Fibroblast of skin of left quadriceps (primary cell): ENCODE measurements at places on chromosomes 12 and 14.

DNA sequence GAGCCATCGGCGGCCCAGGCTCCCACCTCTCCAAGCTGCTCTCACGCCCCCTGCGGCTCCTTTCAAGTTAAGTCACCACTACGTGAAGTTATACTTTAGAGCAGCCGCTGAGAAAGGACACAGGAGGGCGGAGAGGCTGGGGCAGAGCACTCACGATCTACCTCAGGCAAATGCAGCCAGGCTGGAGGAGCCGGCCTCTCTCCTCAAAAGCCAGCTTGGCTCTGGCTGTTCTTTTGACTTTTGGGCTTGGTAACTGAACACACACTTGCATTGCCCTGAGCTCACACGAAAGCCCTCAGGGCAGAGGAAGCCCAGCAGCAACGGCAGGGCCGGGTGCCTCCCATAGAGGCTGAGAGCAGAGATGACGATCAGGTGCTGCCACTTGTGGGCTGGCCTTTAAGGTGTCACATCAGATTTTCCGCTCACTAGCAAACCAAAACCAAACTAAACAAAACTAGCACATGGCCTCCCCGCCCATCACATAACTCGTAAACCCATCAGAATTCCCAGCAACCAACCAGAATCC is 75.2 kb downstream of the PITPNM2 start:
- no peak for DNase-seq

- DNase-seq = no peak
Measured at GRCh38 chr12:51932218-51933076, 19.1 kb upstream of the ACVR1B start.

GRCh38 chr12:56816491-56816890 is 53.4 kb downstream of the HSD17B6 start:
- DNase-seq = no peak

GRCh38 chr12:93019975-93020630 is 91.0 kb upstream of the EEA1 start:
- DNase-seq = no peak

DNA sequence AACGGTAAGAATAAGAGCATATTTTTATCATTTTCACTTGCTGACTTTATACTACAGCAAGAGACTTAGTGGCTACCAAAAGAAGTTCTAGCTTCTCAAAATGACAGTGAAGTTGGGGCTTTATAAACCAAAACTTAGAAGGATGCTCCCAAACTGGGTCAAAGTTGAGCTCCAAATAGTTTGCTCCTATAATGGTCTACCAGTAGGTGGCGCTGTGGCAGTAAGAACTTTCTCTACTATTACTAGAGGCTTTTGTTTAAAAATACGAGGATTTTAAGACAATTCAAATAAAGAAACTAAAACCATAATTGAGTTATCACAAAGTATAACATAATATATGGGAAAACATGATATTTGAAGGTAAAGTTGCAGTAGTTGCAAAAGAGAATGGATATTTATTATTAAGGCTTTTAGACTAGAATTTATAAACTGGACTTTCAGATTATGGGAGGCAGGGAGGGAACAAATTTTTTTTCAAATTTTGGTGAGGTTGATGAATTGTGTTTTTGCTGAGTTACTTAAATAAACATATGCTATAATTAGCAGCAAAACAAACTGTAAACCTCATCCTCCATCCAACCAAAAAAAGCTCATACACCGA is 75.0 kb downstream of the TGFB3 start:
- no peak for DNase-seq

DNA sequence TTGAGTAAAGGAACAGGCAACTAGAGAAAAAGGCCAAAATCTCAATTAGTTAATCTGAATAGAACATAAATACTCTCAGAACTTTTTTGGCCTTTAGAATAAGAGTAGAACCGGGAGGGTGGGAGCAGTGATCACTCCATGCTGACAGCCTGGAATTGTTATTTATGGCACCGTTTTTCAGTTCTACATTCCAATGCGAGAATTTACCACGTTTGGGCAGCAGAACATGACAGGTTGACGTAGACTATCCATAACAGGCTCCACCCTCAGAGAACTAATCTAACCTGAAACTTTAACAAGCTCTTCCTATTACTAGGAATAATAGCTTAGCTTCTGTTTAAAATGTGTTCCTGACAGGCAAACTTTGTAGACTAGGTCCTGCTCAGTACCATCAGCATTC is 379.1 kb downstream of the SEC23A start:
- peak; percentile 5 for DNase-seq

DNA sequence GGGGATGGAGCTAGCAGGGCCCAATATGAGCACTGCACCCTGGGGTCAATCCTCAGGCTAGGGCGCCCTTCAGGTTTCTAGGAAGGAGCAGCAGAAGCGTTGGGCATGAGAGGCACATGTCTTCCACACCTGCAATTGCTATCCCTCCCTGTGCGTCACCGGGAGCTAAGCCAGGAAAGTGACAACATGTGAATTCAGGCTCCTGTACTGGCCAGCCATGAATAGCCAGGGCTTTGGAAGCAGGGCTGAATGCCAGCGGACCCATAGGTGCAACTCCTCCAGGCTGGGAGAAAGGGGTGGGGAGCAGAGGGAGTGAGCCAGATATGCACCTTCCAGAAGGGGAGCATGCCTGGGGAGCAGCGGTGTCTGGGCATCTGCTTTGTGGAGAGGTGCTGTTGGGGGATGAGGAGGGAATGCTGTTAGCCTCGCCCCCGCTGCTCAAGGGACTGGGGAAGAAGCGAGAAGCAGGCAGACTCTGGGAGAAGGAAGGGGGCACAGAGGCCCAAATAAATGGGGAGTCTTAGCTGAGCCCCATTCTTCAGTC is 6.1 kb downstream of the HOXC5 start:
- DNase-seq = no peak

- DNase-seq = no peak
Measured at GRCh38 chr14:73695997-73696396, 18.2 kb downstream of the PNMA1 start.

GRCh38 chr14:68557648-68558047 is 235.2 kb downstream of the ZFP36L1 start:
- DNase-seq = no peak

GRCh38 chr14:32043624-32044023 is 33.5 kb upstream of the ARHGAP5 start:
- no peak for DNase-seq

- no peak for DNase-seq
Measured at GRCh38 chr12:12817616-12818015, 4.5 kb downstream of the DDX47 start.
